ENCODE measurements at places on chromosomes 2 and 18.

GRCh38 chr2:134310107-134311079 is 56.5 kb downstream of the MGAT5 start:
- no peak for DNase-seq

- DNase-seq = no peak
Observed at GRCh38 chr18:42536442-42536841, 579.0 kb downstream of the RIT2 start.

- no peak for DNase-seq
Observed at GRCh38 chr2:197024206-197024605, 97.7 kb upstream of the PGAP1 start.

GRCh38 chr2:47174733-47175361 is 19.7 kb upstream of the STPG4 start:
- no peak for DNase-seq
